GM23338 (cell line): ENCODE measurements at places on chromosomes 3 and 15. TPM values are rescaled to one million over a fixed set of nuclear protein-coding genes. Genes with fewer than 3 reads are reported as not detected.

DNA sequence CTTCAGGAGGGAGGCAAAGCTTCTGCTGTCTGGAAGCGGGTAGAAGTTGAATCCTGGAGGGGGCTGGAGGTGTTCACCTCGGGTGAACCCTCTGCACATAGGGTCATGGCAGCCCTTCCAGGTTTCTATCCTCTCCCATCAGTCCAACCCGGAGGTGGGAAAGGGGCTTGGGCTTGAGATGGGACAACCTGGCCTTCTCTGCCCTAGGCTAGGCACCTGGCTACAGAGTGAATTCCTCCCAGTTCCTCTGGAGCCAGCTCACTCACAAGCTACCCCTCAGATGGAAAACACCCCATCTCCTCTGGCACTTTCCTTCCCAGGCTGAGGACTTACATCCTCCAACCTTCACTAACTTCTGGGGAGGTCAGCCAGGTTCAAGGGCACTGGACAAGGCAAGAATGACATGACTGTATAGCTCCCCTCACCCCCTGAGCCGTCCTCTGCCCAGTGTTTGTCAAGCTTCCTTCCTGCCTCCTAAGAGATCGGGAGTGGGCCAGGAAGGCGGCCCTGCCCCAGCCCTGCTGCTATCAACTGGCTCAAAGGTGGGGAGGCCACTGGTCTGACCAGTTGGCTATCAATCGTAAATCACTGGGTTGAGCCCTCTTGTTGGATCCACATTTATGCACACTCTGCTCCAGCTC is 45.8 kb downstream of the KLF15 start:
- DNase-seq: no peak

- DNase-seq: no peak
Observed at GRCh38 chr3:194840661-194841514, 155.2 kb downstream of the FAM43A start.

Gene AMIGO3
- 8.2 and 10.4 TPM in 2 replicates for total RNA-seq

Gene RBP2
- not detected in 2 replicates for total RNA-seq

Gene ADAMTS7
- 46.5 and 52.7 TPM in 2 replicates for total RNA-seq

DNA sequence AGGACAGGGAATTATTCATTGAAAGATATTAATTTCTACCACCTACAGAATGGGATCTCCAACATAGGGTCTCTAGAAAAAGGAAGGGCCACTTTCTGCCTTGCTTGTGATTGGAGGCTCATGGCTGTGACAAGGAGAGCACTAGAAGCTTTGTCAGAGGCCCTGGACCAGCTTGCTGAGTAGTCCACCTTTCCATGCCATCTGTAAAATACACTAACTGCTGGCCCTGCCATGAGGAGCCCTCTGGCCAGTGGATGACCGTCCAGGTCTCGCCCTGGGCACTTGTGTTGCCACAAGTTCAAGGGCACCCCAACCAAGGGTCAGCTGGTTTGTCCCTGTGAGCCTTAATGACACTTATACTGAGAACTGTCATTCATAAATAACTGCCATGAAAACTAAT is 1.6 kb upstream of the SYNM start:
- no peak for DNase-seq

- peak; percentile 41 for DNase-seq
Observed at GRCh38 chr15:77186594-77187011, 115.7 kb upstream of the TSPAN3 start.

DNA sequence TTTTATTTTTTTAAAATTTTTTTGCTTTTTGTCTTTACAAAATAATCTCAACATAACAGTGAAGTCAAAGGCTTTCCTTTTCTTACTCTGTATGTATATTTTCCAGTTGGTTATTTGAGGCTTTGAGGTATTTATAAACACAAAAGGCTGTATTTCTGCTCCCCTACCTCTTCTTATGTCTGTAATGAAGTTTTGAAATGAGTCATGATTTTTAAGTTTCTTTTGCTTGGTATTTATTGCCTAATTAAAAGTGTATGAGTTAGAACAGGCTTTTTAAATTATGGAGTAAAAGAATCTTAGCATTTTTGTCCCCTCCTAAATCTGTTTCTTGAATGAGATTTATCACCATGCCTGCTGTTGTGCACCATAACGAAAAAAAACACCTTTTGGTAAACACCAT is 66.0 kb downstream of the DCUN1D1 start:
- DNase-seq: no peak

- DNase-seq: peak; percentile 46
Observed at GRCh38 chr3:119401503-119402440, 61.6 kb downstream of the TMEM39A start.

Gene SI
- not detected in 2 replicates for total RNA-seq

Gene CCDC54
- not detected in 2 replicates for total RNA-seq

DNA sequence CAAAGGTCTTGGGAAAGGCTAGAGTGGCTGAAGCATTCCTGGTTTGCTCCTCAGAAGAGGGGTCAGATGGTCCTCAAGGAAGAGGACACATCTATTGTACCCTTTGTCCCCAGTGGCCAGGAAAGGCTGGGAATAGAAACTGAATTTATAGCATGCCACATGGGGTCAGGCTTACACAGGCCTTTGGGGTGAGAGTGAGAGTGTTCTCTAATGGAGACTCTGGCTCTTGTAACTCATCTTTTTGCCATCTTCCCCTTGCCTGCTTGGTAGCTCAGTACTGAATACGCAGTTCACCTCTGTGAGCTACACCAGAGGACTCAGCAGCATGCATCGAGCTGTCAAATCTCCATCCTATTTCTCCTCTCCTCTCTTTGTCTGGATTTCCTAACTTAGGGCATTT is 87.5 kb downstream of the ATP2B2 start:
- peak; percentile 16 for DNase-seq

DNA sequence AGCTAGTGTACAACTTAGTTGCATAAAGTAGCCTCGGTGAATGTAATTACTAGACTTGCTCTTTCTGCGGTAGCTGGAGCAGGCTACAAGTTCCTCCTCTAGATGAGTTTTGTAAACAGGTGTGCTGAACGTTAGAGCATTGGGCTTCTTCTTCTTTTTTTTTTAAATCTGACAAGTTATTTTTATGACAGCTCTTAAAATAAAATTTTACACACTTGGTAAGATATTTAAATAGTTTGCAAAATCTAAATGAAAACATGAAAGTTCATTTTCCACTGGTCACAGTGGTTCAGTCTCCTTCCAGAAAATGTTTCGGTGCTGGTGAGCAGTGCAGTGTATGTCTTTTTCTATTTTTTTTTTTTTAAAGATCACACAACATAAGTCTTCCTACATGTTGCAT is 3.0 kb downstream of the CCR9 start:
- no peak for DNase-seq

DNA sequence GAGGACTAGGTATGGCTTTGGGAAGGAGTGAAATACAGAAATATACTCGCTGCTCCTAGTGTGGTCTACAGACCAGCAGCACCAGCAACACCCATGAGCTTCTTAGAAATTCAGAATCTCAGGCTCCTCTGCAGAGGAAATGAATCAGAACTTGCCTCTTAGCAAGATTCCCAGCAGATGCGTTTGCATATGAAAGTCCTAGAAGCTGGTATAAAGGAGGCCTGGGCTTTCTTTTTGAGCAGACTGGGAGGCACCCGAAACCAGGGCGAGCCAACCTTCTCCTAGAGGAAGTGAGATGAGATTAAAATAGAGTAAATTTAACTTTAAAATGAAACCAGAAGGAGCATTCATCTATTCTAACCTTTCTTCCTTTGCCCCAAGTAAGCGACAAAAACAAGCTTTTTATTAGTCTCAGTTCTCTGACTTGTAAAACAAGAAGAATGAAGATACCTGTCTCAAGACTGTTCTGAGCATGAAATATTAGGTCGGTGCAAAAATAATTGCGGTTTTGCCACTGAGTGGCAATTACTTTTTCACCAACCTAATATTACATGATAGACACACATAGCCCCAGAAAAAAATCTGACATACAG is 140.0 kb downstream of the PDZRN3 start:
- peak; percentile 76 for DNase-seq

DNA sequence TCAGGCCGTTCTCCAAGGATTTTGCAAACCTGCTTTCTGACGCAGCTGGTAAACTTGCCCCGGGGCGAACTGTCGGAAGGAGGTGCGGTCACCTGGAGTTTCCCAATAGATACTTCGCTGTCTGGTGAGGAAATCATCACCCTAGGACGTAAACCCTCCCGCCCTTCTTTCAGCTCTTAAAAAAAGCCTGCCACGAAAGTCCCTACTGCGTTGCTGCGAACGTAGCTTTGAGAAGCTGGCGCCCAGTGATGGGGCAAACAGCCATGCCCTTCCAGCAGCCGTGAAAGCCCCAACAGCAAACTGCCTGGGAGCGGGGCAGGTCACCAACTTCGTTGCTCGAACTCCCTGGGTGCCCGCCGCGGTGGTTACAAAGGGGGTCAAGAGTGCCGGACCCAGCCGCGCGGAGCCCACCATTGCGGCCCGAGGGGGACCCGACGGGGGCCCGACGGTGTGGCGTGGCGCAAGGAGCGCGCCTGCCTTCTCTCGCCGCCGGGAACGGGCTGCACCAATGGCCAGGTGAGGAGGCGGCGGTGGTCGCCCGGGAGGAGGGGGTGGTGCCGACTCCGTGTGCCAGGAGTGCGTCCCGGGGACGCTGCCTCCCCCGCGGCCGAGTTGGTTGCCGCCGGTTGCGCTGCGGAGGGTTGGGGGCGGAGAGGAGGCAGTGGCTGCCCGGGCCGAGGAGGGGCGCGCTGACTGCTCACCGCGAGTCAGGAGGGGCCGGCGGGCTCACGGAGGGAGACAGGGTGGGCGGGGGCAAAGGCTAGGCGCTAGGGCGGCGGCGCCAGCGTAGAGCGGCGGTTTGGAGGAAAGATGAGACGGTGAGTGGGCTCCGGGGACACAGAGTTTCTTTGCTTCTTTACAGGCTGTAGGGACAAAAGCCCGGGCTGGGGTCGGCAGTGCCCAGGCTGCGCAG is at the start of gene PHLDB2:
Gene PHLDB2, plus strand, starts transcription at position 205 of the 913 bp plus-strand sequence. CDS start 24,813 bp downstream, outside the sequence.
- peak; percentile 93 for DNase-seq

DNA sequence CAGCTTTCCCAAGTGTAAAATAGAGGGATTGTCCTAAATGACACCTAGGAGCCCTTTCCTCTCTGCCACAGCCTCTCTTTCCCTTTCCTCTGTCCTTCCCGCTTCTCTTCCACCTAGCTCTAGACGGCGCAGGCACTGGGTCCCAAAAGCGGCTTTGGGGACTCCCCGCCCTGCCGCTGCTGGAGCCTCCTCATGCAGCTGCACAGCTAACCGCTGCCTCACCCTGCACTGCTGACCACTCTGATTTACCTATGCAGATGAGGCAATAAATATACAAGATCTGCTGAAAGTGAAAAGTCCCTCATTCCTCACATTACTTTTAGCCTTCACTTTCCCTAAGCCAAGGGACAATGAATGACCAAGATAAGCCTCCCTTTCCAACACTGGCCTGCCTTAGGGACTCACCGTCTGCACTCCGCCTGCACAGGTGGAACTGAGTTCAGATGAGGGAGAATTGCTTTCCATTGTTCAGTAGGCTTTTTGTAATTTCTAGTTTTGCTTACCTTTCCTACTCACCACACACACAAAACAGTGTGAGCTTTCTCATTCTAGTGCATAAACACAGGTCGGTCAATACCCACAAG is 197.5 kb upstream of the BCL6 start:
- no peak for DNase-seq

- DNase-seq: no peak
Observed at GRCh38 chr3:39384665-39385000, 1.5 kb downstream of the SLC25A38 start.

DNA sequence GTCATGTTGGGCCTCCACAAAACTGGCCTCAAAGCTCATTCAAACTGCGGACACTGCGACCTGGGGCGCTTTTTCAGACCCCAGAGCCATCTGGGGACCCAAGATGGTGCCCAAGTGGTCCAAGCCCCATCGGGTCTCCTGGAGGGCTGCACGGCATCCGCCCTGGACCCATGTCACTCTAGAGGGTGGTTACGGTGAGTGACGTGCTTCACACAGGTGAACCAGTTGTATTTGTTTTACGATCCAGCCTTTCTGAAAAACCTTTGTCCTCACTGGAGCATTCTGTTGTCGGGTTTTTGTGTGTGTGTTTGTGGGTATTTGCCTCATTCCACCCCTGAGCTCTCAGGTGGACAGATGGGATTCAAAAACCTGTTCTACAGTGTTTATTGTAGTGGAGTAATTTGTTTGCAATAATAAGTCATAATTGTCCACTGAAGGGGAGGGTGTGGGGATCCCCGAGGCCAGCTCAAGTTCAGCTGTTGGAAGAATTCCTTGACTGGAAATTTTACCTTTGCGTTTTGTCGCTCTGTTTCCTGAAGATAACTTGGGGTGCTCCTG is 1.9 kb downstream of the SLC51A start:
- no peak for DNase-seq

DNA sequence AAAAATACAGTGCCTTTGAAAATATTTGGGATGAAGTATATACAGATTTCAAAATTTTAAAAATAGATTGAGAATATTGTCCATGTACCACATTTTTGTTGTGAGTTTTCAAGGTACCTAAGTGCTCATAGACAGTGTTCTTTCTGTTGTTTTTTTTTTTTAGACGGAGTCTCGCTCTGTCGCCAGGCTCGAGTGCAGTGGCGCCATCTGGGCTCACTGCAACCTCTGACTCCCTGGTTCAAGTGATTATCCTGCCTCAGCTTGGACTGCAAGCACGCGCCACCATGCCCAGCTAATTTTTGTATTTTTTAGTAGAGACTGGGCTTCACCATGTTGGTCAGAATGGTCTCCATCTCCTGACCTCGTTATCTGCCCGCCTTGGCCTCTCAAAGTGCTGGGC is 223.9 kb downstream of the MCTP2 start:
- DNase-seq: peak; percentile 8

DNA sequence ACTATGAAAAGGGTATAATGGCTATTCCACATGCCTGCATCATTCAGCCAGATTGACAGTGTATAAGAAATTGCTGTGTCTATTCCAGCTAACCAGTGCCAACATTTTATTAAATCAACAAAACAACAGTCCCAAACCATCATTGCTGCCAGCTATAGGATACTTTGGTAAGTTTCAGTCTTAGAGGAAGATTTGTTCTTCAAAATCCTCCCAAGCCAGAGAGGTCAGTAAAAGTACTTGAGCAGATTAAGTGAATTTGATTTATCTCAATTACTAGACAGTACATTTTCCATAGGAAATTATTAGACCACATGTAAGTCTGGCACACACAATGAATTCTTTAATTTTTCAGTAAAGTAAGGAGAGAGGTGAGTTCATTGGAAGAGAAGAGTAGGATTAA is 50.7 kb downstream of the TFG start:
- no peak for DNase-seq

DNA sequence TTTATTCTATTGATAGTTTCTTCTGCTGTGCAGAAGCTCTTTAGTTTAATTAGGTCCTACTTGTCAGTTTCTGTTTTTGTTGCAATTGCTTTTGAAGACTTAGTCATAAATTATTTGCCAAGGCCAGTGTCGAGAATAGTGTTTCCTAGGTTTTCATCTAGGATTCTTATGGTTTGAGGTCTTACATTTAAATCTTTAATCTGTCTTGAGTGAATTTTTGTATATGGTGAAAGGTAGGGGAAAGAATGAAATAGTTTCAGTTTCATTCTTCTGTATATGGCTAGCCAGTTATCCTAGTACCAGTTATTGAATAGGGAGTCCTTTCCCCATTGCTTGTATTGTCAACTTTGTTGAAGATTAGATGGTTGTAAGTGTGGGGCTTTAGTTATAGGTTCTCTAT is 10.6 kb upstream of the GCSAM start:
- DNase-seq: no peak
